ENCODE measurements at places on chromosomes 6 and 20. TPM values are rescaled to one million over a fixed set of nuclear protein-coding genes. Genes with fewer than 3 reads are reported as not detected.

The LY6G6F gene
- total RNA-seq = 0.36 TPM

The VIP gene
- 0.18 TPM for total RNA-seq

The SNAI1 gene
- total RNA-seq = 0.27 TPM

The GTF3C6 gene
- total RNA-seq = 30.2 TPM

The ZBP1 gene
- total RNA-seq = 0.09 TPM

The LTA gene
- total RNA-seq = not detected

The RAD21L1 gene
- not detected for total RNA-seq

The BPIFB1 gene
- 0.45 TPM for total RNA-seq

The MEI4 gene
- total RNA-seq = 0.73 TPM

DNA sequence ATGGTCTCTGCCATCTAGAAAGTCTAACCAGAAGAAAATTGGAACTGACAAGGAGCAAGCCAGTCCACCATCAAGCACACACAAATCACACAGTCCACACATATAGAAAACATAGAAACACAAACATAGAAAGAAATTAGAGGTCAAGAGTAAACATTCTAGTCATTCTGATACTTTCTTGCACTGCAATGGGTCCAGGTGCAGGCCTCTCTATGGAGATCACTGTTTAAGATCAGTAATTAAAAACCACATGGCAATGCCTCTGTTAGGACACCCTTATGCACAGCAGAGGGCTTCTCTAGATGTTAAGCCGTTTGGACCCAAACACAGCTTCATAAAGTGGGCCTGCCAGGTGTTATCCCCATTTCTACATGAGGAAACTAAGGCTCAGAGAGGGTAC, 42.8 kb upstream of the SLC22A23 start:
- DNase-seq = no peak

- no peak for DNase-seq
Observed at GRCh38 chr6:166194914-166195859, 27.5 kb upstream of the TBXT start.

- no peak for DNase-seq
Observed at GRCh38 chr6:6696867-6697531, 108.5 kb downstream of the LY86 start.

DNA sequence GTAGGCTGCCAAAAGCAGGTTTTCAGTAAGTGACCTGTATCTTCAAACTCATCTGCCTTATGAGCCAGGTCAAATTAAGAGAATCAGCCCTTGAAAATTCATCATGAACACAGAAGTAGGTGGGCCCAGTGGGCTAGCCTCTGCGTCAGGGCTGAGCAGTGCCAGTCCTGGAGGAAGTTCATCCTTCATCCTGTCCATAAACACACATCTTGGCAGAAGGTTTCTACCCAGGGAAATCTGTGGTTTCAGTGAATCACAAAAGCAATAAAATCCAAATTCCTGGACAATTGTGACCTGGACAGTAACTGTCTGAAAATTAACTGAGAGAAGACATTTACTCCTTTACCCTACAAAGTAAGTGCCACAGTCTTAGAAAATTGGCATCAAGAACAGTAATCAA, 72.4 kb downstream of the ATG5 start:
- DNase-seq = no peak

DNA sequence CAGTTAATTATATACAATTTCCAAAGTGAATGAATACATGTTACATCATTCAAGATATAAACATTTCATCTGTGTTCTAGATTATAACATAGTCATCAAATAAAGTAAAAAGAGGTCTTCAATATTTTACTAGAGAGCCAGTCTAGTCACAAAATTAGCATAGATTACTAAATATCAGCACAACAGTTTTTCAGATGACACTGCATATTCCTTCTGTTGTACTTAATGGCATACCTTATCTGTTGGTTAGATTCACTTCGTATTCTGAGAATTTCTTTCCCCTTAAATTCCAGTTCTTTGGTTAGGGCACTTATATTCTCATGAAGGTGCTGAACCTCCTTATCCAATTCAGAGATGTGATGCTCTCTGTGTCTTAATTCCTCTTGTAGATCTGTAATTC, 39.8 kb upstream of the MCM9 start:
- no peak for DNase-seq

DNA sequence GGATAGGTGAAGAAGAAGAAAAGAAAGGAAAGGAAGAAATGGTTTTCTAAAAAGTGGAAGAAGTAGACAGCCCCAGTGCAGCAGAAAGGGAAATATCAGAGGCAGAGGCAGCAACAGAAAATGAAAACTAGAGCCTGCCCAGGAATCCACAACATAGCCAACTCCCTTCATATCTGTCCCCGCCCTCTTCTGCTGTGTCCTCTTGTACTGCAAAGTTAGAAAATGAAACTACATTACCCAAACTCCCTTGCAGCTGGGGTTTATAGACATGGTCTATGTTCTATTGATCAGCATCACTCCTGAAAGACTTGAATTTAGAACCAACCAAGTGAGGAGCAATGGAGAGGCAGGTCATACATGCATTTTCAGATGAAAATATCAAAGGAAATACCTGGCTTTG, 200.5 kb upstream of the PHACTR1 start:
- DNase-seq = no peak

DNA sequence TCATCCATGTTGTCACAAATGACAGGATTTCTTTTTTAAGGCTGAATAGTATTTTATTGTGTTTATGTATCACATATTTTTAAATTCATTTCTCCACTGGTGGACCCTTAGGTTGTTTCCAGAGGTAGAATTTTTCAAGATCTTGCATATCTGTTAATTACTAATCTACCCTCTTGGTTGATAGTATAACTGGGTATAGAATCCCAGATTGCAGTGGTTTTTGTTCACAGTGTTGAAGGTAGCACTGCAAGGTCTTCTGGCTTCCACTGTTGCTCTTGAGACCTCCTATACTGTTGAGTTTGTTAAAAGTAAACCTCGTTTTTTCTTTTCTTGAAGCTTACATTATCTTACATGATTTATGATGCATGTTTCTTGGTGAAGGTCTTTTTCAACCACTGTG, 22.9 kb downstream of the CDC5L start:
- no peak for DNase-seq

- no peak for DNase-seq
Observed at GRCh38 chr20:316316-317068, 8.9 kb upstream of the SOX12 start.

GRCh38 chr6:161057103-161058091, 65.8 kb downstream of the MAP3K4 start:
- no peak for DNase-seq

GRCh38 chr6:48835421-48835958, 627.6 kb downstream of the MMUT start:
- DNase-seq = no peak

DNA sequence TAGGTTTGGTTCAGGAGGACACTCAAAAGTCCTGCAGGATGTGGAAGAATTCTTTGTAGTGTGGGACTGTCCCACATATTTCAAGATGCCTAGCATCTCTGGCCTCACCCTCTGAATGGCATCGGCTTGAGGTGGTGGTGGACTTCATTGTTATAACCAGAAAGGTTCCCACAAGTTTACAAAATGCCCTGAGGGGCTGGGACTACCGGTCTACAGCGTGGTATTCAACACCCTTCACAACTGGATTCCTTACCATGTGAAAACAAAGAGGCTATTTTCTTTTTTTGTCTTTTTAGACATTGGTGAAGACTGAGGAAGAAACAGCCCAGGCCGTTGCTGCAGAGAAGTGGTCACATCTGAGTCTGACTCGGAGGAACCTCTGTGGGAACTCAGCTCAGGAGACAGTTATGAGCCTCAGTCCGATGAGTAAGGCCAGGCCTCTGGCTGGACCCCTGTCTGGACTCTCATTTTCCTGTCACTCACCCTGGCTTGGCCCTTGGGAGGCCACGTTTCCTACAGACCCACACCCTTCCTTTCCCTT, 15.2 kb downstream of the PGBD1 start:
- no peak for DNase-seq

- DNase-seq = no peak
Observed at GRCh38 chr6:20427856-20428255, 26.2 kb downstream of the E2F3 start.

GRCh38 chr6:37399131-37399530, 33.9 kb upstream of the CMTR1 start:
- DNase-seq = no peak

GRCh38 chr6:1619673-1620503, 10.2 kb downstream of the FOXC1 start:
- DNase-seq = no peak

- DNase-seq = no peak
Observed at GRCh38 chr20:62765021-62765420, 31.3 kb upstream of the MRGBP start.

DNA sequence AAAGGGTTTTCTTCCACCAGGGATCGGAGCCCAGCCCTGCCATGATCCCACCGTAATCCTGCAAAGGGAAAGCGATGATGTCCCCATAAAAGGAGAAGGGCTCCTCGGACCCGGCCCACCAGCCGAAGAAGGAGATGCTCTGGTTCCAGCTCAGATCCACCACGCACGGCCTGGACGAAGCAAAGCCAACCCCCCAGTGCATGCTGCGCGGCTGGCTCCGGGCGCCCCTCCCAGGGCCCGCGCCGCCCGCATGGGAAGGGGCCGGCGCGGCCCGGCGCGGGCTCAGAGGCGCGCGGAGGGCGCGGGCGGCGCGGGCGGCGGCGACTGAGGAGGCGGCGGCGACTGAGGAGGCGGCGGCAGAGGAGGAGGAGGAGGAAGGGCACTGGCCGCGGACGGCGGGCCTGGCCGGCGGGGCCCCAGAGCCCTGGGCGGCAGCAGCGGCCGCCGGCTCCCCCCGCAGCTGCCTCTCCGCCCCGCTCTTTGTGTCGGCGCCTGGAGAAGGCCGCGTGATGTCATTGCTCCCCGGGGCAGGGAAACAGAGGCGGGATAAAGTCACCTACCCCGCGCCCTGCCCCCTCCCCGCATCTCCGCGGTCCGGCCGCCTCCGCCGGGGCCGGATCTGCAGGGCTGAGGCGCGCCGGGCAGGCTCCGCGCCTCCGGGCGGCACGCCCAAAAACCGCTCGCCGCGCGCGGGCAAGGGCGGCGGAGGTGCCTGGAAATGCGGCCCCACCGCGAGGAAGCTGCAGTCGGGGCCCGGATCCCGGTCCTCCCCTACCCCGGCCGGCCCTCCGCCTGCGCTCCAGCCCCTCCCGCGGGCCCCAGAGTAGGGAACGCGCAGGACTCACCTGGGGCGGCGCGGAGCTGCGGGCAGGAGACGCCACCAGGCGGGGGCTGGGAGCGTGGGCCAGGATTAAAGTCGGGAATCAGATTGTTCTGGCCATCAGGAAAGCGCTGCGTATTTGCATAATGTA, at the start of gene FAXC:
Gene FAXC (minus strand): TSS at position 504 of the 971 bp plus-strand sequence. CDS start 302 bp downstream, at position 202.
- DNase-seq = peak; percentile 77
